ENCODE measurements at places on chromosomes 12 and 14.

- DNase-seq: no peak
Observed at GRCh38 chr12:5643266-5643665, 211.4 kb downstream of the NTF3 start.

- DNase-seq: no peak
Observed at GRCh38 chr12:132430838-132431774, 58.8 kb upstream of the FBRSL1 start.

DNA sequence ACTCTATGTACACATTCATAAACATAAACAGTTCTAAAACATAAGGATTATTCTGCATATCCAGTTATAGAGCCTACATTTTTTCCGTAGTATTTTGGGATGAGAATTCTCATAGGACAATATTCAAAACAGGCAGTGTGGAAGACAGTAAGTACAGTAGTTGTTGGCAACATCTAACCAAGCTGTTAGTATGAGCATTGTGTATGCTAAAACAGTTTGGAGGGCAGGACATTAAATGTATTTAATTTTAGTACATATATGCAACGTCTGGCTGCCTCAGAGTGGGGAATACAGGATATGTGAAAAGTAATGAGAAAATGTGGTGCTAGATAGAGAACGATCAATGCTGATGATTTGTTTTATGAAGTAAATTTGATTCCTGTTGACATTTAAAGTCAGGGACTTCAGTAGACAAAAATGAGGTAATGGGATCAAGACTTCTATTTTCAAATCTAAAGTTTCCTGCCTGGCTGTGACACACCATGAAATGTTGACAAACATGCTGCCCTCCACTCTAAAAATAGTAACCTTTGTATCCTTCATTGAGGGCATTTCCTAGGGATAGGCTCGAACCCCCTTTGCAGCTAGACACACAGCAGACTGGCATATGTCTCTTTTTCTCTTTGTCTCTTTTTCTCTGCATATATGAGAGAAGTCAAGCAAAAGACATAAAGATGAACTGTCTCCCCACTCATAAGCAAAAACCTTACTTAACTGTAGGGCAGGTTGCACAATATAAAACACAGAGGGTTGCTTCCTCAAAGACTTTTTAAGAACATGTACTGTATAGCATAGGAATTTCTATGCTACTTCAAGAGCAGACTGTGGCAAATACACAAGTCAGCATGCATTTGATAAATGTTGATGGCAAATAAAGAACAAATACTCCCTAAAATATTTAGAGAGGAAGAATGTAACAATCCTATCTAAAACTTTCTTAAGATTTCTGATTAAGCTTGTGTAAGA is 75.5 kb upstream of the GTF2A1 start:
- DNase-seq: no peak

- peak; percentile 76 for DNase-seq
Observed at GRCh38 chr14:24215495-24216344, at the start of gene MDP1. MDP1 (minus strand) TSS chr14:24216066; CDS start chr14:24215955, 111 bp downstream.

DNA sequence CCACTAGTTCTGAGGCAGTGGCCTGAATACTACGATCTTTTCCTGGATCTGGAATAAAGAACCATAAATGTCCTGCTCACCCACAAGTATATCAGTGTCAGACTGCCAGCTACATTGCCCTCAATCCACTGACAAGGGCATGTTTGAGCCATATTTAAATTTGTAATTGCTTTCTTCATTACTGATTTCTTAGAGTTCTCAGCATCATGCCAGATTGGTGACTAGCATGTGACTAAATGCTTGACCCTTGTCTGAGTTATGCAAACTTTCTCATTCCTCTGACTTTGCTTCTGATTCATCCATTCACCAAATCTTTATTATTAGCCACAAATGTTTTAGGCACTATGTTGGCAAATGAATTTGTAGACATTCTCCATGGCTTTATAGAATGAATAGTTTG is 143.6 kb upstream of the SLC16A7 start:
- no peak for DNase-seq

DNA sequence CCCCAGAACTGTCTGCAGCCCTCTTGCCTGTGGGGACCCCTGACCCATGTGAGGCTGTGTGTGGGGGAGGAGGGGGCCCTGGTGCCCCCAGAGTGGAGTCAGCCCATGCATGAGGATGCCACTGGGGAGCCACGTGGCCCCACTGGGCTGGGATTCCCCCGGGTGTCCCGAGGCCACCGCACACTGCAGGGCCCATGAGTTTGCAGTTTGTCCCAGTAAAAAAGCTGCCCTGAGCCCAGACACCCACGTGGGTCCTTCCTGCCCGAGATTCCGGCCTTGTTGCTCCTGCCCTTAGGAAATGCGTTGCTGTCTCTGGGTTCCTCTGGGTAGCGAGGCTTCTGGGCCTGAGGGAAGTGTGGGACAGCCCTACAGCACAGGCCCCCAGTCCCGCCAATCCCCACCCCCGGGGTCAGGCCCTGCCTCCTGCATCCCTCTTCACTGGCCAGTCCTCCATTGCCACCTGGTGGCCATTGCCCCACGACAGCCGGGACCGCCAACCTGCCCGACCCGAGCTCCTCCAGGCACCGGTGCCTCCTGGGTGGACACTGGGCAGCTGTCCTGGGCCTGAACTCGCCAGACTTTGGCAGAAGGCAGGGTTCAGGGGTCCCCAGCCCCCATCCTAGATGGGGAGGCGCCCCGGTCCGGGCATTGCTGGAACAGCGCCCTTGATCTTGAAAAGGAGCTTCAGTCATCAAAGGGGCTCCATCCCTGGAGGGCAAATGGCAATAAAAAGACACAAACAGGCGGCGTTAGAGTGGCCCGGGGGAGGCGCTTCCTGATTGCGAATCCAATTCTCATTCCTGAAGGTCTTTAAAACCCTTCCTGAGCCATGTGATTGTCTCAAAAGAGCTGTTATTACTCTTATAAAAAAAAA is 15.6 kb upstream of the C14orf180 start:
- DNase-seq: peak; percentile 57

DNA sequence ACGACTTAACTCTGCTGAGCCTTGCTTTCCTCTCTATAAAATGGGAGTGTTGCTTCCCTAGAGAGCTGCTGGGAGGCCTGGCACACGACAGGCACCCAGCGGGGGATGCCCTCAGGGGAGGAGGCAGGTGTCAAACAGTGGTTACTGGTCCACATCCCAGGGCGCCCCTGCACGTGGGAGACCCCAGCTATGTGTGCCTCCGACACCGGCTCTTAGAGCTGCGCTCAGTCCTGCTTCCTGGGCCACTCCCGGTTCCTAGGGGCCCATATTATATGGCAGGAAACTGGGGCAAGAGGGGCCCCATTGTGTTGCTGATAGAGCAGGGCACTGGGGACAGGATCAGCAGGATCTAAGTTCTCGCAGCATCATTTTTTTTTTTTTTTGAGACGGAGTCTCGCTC is 47.3 kb downstream of the CHGA start:
- DNase-seq: no peak

DNA sequence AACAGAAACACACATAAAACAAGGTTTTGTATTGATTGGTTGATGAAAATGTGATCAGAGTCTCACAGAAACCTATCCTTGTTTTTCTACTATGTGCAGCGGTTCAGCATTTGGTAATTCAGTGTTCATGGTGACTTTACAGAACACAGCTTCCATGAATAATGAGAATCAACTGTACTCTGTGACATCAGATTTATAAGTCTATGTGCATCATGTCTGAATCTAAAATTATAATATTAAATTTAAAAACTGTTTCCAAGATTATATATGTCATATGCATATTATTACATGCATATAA is 104.3 kb downstream of the SLC16A7 start:
- DNase-seq: no peak

DNA sequence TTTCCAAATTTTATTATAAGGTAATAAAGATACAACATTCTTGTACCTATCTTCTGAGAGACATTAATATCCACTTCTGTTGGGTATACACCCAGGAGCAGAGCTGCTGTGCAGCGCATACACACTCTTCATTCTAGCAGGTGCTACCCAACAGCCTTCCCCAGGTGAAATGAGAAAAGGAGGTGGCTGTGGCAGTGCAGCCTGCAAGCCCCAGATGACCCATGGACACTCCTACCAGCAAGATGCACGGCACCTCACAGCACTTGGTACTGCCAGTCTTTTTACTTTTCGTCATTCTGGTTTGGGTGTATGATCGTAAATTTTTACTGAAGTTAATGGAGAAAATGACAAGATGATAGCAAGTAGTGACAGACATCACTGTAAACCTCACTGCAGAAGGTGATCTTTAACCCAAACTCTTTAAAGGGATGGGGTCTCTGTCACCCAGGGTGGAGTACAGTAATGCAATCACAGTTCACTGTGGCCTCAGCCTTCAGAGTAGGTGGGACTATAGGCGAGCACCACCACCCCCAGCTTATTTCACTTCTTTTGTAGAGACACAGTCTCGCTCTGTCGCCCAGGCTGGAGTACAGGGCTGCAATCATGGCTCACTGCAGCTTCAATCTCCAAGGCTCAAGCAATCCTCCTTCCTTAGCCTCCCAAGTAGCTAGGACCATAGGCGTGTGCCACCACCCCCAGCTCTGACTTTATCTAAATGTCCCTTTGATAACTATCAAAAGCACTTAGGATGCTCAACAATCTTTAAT is 26.5 kb downstream of the VPS37B start:
- DNase-seq: no peak

GRCh38 chr12:57765003-57765697 is 1.7 kb downstream of the CYP27B1 start:
- DNase-seq: no peak

- DNase-seq: no peak
Observed at GRCh38 chr14:54278665-54279295, 118.0 kb upstream of the CDKN3 start.

DNA sequence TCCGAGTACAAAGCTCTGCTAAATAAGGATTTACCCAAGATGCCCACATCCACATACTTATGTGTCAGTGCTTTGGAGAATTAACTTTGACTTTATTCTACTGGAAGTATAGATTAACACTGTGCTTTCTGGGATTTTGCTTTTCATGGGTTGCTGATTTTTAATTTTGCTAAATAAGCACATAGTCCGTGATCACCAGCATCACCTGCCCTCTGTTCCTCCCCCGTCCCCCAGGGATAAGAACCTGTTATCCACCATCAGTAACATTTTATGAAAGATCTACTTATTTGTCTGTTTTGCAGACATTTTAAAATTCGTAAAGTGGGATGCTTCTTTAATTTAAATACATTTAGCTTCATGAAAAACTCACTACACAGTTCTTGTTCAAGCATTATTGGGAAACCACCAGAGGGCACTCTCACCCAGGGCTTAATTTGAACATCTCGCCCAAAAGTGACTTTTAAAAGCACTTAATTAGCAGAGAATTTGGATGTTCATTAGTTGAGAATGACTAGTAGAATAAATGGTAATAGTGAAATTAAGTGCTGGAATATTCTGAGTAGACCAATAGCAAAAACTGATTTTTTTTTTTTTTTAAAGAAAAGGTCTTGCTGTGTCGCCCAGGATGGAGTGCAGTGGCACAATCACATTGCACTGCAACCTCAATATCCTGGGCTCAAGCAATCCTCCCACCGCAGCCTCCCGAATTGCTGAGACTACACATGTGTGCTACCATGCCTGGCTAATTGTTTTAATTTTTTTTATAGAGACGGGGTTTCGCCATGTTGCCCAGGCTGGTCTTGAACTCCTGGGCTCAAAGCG is 35.7 kb downstream of the MRPL42 start:
- peak; percentile 47 for DNase-seq

GRCh38 chr12:96500693-96501092 is 11.3 kb downstream of the CFAP54 start:
- no peak for DNase-seq

- DNase-seq: no peak
Observed at GRCh38 chr12:3225796-3226180, 148.6 kb downstream of the TSPAN9 start.

DNA sequence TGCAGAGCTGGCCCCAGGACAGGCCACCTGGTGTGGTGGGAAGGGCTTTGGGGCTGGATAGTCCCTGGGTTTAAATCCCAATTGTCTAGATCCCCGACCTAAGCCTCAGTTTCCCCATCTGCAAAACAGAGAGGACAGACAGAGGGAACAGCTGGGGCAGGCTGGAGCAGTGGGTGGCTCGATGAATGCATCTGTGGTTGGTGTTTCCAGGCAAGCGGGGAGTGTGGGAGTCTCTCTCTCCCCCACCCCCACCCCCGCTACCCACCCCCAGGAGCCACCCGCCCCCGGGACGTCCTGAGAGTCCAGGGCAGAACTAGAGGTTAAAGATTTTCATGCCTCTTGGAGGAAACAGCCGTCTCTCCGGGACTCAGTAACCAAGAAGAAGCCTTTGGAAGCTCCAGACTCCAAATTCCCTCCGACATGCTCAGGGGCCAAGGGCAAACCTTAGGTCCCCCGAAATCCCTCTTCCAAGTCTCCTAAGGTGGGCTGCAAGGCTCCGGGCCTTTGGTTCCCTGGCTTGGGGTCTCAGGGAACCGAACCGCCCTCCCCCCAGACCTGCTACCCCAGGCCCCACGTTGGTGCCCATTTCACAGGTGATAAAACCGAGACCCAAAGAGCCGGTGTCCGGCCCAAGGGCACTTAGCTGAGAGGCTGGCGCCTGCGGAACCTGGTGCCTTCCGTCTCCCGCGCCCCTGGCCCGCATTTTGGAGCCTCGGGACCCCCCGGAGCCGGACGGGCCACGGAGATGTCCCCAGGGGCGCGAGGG is 474 bp downstream of the TRPV4 start:
- DNase-seq: no peak

DNA sequence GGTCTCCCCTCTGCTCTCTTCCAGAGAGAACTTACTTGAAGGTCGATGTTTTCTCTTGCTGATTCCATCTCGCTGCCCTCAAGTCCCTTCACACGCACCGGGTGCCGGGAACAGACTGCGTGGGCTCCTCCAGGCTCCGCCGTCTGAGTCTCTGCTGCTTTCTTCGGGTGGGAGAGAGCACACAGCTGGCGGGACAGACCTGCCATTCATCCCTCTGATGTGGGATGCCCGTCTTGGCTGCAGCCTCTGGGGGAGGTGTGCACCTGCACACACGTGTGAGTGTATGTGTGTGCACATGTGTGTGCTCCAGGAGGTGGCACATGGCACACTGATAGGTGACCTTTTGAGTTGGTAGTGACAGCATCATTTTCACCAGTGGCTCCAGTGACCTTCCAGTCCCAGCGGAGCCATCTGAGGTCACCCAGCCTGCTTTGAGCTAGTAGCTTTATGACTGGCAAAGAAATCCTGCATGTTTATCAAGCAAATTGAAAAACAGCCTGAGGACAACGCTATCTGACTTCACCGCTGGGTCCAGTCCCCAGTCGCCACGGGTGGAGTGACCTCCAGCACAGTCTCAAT is at the start of gene NINJ2:
Gene NINJ2, minus strand, starts transcription at position 153 of the 579 bp plus-strand sequence. Its CDS starts 85 bp downstream, at position 68.
- DNase-seq: no peak

- DNase-seq: no peak
Observed at GRCh38 chr12:70661466-70662161, 24.4 kb upstream of the PTPRB start.

GRCh38 chr12:65602610-65603295 is 221.5 kb upstream of the HMGA2 start:
- peak; percentile 40 for DNase-seq

- DNase-seq: no peak
Observed at GRCh38 chr12:69866698-69867097, 41.7 kb downstream of the MYRFL start.

DNA sequence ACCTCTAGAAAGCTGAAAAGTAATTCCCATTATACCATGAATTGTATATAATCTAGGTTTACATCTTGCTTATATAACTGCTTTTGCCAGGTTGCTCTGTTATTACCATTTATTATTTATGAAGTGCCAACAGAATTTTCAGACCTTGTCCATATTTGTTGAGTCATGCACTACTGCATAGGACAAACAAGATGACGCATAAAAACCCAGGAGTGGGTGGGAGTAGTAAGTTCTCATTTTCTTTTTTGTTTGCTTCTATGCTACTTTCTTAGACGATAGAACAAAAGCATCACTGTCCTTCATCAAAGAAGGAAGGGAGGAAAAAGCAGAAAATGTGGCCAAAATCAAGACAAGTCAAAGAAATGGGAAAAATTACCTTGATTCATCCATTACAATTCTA is 119.0 kb upstream of the RASSF8 start:
- no peak for DNase-seq
